ENCODE measurements at places on chromosomes 4 and X.

- no peak for DNase-seq
These were observed 661.8 kb upstream of the MAGEB2 start for GRCh38 chrX:29553542-29553941.

GRCh38 chrX:154030715-154031305, 11.1 kb upstream of the IRAK1 start:
- DNase-seq, result no peak

DNA sequence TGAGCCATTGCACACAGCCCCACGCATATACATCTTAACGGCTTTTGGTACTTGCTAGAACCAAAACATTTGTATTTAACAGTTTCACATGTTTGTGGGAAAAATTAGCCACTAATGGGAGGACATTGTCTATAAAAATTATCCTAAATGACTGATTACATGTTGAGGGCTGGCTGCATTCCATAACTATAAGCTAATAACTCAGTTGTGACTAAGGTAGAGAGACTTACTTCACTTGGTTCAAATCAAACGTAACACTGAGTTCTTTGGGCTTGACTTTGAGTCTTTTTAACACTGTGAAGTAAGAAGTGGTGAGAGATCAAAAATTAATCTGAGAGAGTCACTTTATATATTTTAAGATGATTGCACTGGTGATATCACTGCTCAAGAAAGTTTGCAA, 47.9 kb upstream of the PGRMC2 start:
- no peak for DNase-seq

DNA sequence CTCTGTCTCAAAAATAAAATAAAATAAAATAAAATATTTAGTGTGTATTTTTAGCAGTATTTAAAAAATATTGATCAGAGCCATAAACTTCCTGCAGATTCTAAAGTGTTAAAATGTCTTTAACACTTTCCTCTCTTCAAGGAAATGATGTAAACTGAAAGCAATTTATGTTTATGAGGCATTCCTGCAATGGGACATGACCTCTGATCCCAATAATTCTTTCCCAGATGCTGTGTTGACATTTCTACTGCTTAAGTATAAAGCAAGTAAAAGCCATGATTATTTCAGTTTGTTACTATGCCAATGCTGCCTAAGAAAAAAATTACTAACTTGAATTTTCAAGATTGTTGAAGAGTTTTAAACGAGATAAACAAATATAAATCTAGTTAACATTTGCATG, 29.0 kb downstream of the COQ2 start:
- DNase-seq, result no peak

DNA sequence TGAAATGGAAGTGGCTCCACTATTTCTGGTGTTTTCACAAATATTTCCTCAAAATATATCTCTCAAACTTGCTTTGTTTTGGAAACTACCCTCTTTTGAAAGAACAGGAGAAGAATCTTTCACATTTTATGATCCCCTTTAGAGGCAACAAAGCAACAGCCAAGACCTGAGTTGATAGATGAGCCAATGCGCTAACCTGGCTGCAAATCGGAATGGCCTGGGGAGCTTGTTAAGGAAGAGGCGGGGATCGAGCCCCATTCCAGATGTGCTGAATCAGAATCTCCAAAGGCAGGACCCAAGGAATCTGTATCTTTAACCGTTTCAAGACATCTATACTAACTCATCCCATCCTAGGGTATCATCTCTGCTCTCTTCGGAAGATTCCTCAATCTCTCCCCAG, 181.3 kb downstream of the GPC3 start:
- no peak for DNase-seq

- no peak for DNase-seq
These were observed 55.4 kb upstream of the ESX1 start for GRCh38 chrX:104310090-104310489.

DNA sequence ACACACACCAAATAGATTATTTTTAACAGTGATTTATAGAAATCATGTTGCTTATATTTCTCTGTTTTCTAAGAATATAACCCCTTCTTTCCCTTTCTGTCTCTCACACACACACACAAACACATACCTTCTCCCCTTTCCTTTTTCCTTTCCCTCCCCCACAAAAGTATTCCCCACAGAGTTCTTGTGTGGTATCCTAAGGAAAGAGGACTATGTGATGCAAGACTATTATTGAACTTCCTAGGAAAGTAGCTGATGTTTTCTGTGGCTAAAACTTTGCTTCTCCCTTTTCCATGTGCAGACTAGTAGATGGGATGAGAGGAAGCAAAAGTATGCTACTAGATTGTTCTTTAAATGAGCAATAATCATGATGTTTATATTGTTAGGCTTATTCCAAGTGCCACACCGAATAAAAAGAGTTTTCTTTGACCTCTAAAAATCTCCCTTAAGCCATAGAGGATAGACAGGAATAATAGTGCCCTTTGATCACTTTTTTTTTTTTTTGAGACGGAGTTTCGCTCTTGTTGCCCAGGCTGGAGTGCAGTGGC, 38.7 kb downstream of the CPEB2 start:
- DNase-seq, result no peak

DNA sequence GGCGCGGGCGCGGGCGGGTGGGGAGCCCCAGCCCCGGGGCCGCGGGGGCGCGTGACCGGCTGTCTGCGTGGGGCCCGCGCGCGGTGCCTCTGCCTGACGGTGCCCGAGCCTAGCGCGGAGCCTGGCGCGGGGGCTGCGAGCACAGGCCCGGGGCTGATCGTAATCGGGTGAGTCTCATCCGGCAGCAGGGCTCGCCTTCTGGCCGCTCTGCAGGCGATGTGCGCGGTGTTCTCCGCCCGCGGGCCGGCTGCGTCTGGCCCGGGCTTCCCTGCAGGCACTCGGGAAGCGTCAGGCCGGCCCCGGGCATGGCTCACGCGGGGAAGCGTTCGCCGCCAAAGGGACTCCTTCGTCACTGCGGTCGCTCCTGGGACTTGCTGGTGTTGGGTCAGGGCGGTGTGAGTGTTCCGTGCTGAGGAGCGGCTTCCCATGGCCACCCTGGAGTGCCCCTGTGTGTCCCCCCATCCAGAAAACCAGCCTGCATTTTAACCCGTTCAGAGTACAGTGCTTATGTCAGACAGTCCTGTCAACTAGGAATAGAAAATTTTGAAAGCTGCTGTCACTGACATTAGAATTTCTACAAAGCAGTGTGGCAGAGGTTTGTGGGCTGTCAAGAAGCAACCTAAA, 40.6 kb downstream of the FAM149A start:
- no peak for DNase-seq

- no peak for DNase-seq
These were observed 233.7 kb upstream of the TECRL start for GRCh38 chr4:64642936-64643335.

DNA sequence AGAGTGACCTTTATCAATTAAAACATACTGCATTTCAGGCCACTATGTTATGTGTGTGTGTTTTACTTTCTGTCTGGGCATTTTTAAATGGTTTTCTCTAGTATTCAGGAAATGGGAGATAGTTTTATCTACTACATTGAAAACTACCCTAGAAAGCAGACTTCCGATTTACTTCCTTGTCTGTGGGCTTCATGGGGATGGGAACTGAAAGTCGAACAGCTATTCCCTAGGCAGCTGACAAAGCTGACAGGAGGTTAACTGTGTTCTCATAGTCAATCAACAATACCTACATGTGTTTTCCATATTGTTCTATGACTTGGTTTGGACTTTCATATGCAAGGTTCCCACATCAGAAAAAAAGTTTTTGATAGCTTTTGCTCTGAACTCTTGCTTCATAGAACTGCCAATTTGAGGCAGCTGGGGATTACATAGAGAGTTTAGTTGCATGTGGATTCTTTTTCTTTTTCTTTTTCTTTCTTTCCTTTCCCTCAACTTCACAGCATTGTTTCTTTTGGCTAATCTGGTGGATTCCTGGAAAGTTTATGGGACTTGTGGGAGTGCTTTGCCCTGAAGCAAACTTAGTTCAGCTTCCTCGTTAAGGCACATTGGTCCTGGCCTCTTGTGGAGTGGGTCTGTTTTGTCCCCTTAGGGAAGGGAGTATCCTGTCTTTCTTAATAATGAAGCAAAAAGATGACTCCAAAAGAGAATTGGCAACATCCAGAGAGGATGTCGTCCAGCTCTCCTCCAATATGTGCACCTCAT, 327.1 kb upstream of the GIMD1 start:
- no peak for DNase-seq

DNA sequence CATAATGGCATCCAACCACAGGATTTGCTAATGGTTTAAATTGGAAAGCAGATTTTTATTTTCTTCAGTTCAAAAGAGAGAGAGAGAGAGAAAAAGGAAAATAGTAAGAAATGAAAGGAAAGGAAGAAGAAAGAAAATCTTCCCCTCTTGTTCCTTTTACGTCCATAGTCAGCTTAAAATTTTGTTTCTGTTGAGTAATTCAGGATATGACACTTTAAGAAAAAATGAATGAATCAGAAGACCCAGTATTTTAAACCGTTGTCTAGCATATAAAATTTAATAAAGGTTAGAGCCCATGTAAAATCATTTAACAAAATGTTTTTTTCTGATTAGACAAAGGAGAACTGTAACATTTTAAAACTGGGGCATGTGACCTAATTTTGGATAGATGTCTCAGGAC, 391.8 kb upstream of the EPHA5 start:
- DNase-seq, result no peak

- DNase-seq, result peak; percentile 14
These were observed 679.9 kb downstream of the RPA4 start for GRCh38 chrX:97563531-97564133.

DNA sequence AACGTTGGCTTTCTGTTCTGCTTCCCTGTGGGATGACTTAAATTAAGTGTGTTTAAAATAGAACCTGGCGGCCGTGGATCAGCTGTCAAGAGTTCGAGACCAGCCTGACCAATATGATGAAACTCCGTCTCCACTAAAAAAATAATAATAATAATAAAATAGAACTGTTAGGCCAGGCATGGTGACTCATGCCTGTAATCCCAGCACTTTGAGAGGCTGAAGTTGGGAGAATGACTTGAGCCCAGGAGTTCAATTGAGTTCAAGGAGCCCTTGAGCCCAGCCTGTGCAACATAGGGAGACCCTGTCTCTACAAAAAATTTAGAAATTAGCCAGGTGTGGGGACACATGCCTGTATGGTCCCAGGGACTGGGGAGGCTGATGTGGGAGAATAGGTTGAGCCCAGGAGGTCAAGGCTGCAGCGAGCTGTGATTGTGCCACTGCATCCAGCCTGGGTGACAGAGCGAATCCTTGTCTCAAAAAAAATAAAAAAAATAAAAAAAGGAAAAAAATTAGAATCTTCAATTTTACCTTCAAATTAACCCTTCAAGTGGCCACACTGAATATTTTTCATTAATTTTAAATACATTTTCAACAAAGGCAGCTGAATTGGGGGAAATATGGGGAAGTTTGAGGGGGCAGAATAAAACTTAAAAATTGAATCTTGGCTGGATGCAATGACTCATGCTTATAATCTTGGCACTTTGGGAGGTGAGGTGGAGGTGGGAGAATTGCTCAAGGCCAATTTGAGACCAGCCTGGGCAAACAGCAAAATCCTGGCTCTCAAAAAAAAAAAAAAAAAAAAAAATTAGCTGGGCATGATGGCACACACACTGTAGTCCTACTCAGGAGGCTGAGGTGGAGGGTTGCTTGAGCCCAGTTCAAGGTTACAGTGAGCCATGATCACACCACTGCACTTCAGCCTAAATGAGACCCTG, 31.8 kb upstream of the HSD17B13 start:
- no peak for DNase-seq

- no peak for DNase-seq
These were observed 53.0 kb upstream of the SORCS2 start for GRCh38 chr4:7139167-7139982.

- no peak for DNase-seq
These were observed 11.2 kb upstream of the ZNF185 start for GRCh38 chrX:152886716-152887115.

DNA sequence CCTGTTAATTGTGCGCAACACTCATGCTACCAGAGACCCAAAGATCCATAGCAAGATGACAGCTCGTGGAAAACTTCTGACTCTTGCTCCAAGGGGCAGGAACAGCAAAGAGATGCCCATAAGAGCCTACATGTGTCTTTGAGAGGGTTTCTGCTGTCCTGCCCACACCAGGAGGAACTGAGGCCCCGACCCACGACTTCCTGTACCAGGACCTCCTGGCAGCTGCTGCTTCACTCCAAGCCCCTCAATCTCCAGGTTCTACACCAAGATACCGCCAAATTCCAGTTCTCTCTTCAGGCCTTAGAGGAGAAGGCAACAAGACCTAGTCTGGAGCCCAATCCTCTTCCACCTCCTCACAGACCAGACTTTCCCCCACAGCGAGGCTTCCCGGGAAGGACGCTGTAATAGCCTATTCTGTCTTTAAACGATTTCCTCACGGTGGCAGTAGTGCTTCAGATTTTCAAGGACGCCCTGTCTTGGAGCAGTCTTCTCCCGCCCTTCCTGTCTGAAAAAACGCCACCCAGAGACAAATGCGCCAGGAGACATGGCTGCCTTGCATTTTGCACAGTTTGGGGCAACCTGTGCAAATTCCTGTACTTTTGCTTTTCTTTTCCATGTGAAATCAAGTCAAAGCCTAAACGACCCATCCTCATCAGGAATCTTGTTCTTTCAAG, 230.2 kb upstream of the STK26 start:
- no peak for DNase-seq

DNA sequence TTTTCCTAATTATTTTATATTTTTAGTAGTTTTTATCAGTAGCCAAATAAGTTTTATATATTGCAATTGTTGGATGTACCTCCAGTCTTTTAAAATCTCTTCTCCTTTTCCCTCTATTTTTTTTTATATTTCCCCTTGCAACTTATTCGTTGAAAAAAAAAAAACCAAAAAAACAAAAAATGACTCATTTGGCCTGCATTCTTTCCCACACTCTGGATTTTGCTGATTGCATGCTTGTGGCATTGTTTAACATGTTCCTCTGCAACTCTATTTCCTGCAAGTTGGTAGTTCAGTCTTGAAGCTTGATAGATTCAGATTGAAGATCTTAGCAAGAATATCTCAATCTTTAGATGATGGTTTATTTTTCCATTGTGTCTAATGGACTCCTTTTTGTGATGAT, 260.6 kb upstream of the BOD1L1 start:
- DNase-seq, result no peak

GRCh38 chrX:20197641-20198210, 56.1 kb upstream of the EIF1AX start:
- no peak for DNase-seq

GRCh38 chr4:89539797-89540711, 232.5 kb upstream of the GPRIN3 start:
- no peak for DNase-seq

GRCh38 chr4:54661686-54662085, 3.9 kb downstream of the KIT start:
- no peak for DNase-seq

- DNase-seq, result no peak
These were observed 105.0 kb downstream of the AREG start for GRCh38 chr4:74549936-74550335.

DNA sequence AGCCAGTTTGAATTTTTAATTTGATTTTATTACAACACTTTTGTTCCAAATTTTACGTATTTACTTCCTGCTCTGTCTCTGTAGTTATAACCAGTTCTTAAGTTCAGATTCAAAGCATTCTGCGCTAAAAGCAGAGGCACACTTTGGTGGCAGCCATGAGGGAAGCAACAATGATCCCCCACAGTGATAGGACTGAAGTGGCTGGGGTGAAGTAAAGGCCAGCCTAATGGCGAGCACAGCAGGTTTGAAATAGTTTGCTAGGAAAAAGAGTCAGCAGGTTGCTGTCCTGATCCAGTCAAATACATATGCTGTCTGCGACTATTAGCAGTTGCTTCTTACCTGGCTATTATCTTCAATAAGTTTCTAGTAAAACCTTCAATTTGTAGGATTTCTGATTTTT, 176.3 kb downstream of the RPA4 start:
- DNase-seq, result no peak

All from activated CD4-positive, alpha-beta T cell treated with anti-CD3 and anti-CD28 coated beads for 1 hour (primary cell).